Small intestine (tissue), 16 donors: ENCODE measurements at places on chromosomes 16 and 17.

DNA sequence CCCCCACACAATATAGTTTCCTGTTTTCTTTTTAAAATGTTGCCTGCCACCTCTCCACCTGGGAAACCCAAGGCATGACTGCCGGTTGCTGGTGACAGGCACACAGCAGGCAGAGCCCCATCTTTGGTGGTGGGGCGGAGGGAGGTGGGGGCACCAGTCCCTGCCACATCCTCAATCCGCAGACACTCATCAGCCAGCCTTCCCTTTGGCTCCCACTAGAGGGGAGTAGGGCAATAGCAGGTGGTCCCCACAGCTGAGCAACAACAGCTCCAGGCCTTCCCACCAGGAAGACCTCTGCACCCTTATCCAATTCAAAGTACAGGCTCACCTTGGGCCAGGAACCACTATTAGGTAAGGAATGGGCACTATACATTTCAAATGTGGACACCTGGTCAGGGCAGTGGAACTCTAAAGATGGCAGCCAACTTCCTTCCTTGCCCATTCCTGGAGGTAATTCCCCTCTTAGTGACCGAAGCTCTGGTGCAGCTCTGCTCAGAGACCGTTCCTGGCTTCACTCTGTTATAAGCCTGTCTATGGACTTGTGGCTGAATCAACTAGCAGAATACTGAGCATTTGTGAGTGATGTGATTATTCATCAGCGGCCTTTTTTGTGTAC is 13.9 kb downstream of the RECQL5 start:
- H3K4me3 ChIP-seq = no peak overlapping the region

DNA sequence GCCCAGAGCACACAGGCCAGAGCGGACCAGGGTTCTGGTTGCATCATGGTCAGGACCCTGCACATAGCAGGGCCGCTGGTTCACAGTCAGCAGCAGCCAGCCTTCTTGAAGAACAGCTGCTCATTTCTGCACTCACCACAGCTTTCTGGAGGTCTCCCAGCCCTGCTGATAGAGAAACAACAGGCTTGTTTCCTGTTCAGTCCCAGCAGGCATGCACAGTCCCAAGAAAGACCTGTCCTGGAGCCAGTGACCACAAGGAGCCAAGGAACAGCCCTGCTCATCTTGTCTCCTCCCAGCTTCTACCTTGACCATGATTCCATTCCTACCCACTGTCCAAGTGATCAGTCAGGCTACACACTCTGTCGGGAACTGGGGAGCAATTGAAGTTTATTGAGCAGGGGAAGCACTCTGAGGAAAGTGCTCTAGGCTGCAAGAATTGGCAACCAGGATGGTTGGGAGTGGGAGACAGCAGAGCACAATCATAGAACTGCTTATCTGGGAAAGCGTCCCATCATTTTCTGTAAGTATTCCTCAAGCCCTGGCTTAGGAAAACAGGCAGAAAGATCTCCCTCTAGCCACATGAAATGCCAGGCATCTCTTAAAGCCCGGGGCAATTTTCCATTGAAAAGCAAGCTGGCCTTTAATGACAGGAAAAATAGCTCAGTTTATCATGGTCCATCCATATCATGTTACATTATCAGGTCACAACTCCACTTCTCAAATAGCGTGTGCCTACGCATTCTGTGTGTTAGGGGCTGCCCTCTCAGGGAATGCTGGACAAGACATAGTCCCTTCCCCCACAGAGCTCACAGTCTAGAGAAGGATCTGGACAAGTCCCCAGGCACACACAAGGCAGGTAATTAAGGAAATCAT is 155.4 kb upstream of the FOXF1 start:
- H3K27me3 ChIP-seq = no peaks in the 10 kb centered on the region
- no peaks in the 10 kb centered on the region for H3K4me1 ChIP-seq
- H3K36me3 ChIP-seq = no peaks in the 10 kb centered on the region
- DNase-seq = no peak
- H3K4me3 ChIP-seq = no peak overlapping the region

GRCh38 chr17:41849251-41849990 is 11.8 kb downstream of the KLHL10 start:
- no peak overlapping the region for H3K27ac ChIP-seq
- DNase-seq = no peak
- no peaks in the 10 kb centered on the region for H3K27me3 ChIP-seq
- no peak overlapping the region for H3K4me3 ChIP-seq

GRCh38 chr17:2122641-2123302 is 67.9 kb downstream of the HIC1 start:
- no peaks in the 10 kb centered on the region for H3K36me3 ChIP-seq
- no peak for DNase-seq

DNA sequence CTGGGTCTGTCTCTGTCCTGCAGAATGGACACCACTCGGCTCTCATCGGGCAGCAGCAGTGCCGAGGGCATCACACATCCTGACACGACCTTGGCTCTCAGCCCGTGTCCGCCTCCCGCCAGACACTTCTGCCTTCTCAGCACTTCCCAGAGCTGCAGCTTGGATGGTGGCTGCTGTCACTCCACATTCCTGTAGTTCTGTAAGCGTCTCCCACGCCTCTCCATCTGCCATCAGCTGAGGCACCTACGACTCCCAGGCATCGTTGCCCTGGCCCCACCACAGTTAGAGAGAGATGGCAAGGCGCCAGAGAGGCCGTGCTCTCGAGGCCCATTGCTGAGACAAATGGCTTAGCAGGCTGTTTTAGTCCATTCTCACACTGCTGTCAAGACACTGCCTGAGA is 195.9 kb upstream of the CHMP6 start:
- H3K4me3 ChIP-seq = no peak overlapping the region
- no peaks in the 10 kb centered on the region for H3K36me3 ChIP-seq
- H3K27me3 ChIP-seq = no peaks in the 10 kb centered on the region
- no peaks in the 10 kb centered on the region for H3K4me1 ChIP-seq
- DNase-seq = no peak
- H3K27ac ChIP-seq = no peak overlapping the region

DNA sequence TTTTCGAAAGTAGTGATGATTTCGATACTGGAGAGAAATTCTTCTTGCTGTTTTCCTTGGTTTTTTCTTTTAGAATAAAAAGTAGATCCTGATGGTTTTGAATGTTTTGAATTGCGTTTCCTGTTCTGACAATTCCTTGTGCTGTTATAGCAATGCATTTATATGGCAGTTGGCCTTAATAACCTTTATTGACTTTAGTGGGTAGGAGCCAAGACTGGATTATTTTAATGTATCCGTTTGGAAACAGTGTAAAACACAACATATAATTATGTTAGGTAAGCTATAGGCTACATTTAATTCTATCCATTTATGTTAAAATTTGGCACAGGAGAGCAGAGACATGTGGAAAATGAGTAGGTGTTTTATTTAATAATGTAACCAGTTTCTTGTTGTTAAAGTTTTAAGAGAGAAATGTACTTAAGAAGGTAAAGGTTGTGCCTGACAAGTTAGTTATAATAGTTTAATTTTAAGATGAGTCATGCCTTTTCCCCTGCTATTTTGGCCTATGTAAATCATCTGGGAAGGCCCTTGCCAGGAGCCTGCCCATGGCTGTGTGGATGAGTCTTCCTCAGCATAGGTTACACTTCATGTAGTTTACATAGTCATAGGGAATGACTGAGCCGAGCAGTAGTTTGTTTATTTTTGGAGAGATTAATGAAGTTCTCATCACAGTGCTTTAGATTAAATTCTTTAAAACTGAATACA is 189.9 kb downstream of the FTO start:
- no peaks in the 10 kb centered on the region for H3K27me3 ChIP-seq
- no peaks in the 10 kb centered on the region for H3K36me3 ChIP-seq
- H3K27ac ChIP-seq = no peak overlapping the region
- DNase-seq = no peak
- no peak overlapping the region for H3K4me3 ChIP-seq

DNA sequence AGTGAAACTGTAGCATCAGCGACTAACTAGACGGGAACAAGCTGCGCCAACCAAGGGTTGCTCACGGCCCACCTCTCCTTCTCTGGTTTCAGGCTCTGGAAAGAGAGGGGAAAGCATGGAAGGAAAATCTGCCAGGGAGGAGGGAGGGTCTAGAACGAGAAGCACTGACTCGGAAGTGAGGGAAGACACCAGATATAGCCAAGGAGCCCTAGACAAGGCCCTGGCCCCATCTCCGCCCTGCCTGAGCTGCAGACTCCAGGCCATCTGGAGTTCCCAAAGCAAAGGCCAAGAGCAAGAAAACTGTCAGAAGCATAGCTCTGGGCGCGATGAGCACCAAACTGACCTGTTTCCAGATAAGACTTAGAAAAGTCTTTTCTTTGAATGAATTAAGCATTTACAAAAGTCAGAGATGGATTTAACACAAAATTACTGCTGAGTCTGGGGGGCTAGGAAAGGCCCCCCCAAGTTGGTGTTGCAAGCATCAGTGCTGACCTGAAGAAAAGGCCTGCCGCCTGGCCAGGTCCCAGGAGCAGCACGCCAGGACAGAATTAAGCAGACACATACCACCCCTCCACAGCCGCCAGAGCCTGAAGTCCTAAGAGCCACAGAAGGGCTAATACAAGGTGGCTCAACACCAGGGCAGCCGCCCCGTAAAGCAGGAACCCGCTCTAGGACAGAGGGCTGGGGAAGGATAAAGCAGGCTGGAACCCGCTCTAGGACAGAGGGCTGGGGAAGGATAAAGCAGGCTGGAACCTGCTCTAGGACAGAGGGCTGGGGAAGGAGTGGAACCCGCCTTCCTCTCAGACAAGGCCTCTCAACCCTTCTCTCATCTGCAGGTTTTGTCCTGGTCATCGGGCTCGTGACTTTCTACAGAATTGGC is 20.7 kb downstream of the TMEM204 start:
- H3K4me1 ChIP-seq = no peaks in the 10 kb centered on the region
- H3K27me3 ChIP-seq = no peaks in the 10 kb centered on the region
- H3K36me3 ChIP-seq = no peaks in the 10 kb centered on the region
- no peak overlapping the region for H3K27ac ChIP-seq

DNA sequence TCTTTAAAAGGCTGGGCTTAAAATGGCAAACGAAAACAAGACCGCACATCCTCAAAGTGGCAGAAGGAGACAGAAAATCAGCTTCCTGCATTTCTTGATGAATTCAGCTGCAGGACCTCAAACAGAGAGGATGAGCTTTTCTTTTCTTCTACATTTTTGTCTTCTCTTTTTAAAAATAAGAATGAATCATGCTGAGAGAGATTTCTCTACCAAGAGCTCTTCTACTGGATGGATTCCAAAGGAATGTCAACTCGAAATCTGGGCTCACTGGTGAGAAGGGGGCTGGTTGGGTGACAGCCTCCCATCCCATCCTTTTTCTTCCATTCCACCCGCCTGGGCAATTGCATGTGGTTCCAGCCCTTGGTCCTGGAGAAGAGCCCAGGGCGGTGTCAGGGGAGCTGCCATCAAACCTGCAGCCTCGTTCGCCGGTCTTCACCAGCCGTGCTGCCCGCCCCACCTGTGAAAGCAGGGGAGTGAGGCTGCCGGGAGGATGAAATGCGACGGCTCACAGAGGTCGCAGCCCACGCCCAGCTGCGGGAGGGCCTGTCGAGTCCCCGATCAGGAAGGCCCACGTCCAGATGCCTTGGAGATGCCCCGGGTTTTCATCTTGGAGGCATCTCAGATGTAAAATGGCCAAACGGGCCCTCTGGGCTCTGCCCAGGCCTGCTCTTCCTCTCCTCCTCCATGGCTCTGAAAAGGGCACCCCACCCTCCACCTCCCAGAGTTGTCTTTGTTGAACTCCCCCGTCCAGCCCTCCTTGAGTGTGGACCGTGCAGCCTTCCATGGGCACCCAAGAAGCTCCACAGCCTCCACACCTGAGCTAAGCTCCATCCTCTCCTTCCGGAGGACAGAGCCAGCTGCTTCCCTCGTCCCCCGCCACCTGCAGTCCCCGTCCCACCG is 121.9 kb downstream of the FOXL1 start:
- H3K36me3 ChIP-seq = no peaks in the 10 kb centered on the region
- no peaks in the 10 kb centered on the region for H3K27me3 ChIP-seq
- no peaks in the 10 kb centered on the region for H3K4me1 ChIP-seq
- DNase-seq = no peak
- H3K27ac ChIP-seq = no peak overlapping the region

- peaks cover 6% of the 10 kb centered on the region for H3K4me1 ChIP-seq
- H3K4me3 ChIP-seq = peak overlapping the region; percentile 35
- H3K27ac ChIP-seq = peak overlapping the region; percentile 92
- DNase-seq = no peak
- no peaks in the 10 kb centered on the region for H3K27me3 ChIP-seq
- H3K36me3 ChIP-seq = peaks cover 17% of the 10 kb centered on the region
These were observed 1.0 kb upstream of the FBRS start for GRCh38 chr16:30656974-30657865.

DNA sequence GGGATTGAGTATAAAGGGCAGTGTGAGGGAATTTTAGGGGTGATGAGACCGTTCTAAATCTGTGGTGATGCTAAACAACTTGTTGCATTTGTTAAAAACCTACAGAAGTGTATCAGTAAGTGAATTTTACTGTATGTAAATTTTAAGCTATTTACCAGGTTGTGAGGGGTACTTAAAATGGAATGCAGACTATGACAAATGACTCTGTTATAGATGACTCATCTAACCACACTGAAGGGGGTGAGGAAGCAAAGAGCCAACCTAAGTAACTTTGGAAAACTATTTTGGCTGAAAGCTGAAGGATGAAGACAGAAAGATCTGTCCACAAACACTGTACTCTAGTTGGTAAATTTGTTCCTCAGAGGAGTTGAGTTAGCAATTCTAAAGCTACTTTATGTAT is 5.3 kb upstream of the MKS1 start:
- no peaks in the 10 kb centered on the region for H3K4me1 ChIP-seq
- no peak overlapping the region for H3K4me3 ChIP-seq
- no peaks in the 10 kb centered on the region for H3K36me3 ChIP-seq
- no peaks in the 10 kb centered on the region for H3K27me3 ChIP-seq

- no peak overlapping the region for H3K4me3 ChIP-seq
- H3K27ac ChIP-seq = no peak overlapping the region
- no peaks in the 10 kb centered on the region for H3K4me1 ChIP-seq
- peaks cover 3% of the 10 kb centered on the region for H3K36me3 ChIP-seq
These were observed 544 bp upstream of the EVI2A start for GRCh38 chr17:31321966-31322365.

DNA sequence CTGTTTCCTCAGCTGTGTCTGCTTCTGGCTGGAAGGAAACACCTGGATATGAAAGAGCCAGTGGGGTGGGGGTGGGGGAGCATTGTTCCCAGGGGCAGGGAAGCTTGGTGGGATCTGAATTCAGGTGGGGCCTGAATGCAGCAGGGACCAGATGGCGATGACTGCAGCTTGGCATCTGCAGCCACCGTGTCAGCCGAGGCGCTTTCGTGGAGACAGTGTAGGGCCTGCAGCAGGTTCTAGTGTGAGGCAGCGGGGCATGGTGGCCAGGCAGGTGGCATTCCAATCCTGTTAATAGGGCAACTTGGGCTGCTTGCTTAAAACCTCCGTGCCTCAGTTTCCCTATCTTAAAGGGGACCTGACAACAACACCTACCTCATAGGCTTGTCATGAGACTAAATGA is 1.7 kb downstream of the PIK3R6 start:
- H3K36me3 ChIP-seq = no peaks in the 10 kb centered on the region
- no peak for DNase-seq
- no peaks in the 10 kb centered on the region for H3K4me1 ChIP-seq
- no peak overlapping the region for H3K4me3 ChIP-seq

GRCh38 chr16:74281300-74281699 is 15.3 kb upstream of the PSMD7 start:
- no peak overlapping the region for H3K27ac ChIP-seq
- no peaks in the 10 kb centered on the region for H3K4me1 ChIP-seq
- H3K4me3 ChIP-seq = no peak overlapping the region
- no peak for DNase-seq
- no peaks in the 10 kb centered on the region for H3K36me3 ChIP-seq
